Neuronal stem cell (in vitro differentiated cells): ENCODE measurements at places on chromosomes 2 and 18.

DNA sequence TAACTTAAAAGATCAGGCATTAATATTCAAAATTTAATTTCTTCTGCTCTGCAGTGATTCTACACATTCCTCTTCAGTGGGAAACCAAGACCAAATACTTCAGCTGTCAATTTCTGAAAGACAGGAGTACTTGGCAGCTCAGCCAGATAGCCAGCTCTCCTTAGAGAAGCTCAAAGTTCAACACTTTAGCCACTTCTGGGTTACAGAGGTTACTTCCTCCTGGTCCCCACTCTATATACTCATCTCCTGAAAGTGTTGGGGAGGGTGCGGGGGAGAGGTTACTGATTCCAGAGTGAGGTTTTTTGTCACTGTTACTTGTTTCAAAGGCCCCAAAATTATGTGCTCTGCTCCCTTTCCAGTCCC is 4.1 kb downstream of the CYTIP start:
- no peak overlapping the region for H3K4me3 ChIP-seq
- H3K27ac ChIP-seq, result no peak overlapping the region
- H3K27me3 ChIP-seq, result no peaks in the 10 kb centered on the region
- DNase-seq, result no peak
- H3K36me3 ChIP-seq, result no peaks in the 10 kb centered on the region
- no peaks in the 10 kb centered on the region for H3K4me1 ChIP-seq

GRCh38 chr2:96427917-96428316 is 77.2 kb downstream of the NEURL3 start:
- no peaks in the 10 kb centered on the region for H3K36me3 ChIP-seq
- H3K27ac ChIP-seq, result no peak overlapping the region
- H3K4me3 ChIP-seq, result no peak overlapping the region
- DNase-seq, result no peak
- H3K4me1 ChIP-seq, result peaks cover 12% of the 10 kb centered on the region
- H3K27me3 ChIP-seq, result peaks cover 2% of the 10 kb centered on the region

DNA sequence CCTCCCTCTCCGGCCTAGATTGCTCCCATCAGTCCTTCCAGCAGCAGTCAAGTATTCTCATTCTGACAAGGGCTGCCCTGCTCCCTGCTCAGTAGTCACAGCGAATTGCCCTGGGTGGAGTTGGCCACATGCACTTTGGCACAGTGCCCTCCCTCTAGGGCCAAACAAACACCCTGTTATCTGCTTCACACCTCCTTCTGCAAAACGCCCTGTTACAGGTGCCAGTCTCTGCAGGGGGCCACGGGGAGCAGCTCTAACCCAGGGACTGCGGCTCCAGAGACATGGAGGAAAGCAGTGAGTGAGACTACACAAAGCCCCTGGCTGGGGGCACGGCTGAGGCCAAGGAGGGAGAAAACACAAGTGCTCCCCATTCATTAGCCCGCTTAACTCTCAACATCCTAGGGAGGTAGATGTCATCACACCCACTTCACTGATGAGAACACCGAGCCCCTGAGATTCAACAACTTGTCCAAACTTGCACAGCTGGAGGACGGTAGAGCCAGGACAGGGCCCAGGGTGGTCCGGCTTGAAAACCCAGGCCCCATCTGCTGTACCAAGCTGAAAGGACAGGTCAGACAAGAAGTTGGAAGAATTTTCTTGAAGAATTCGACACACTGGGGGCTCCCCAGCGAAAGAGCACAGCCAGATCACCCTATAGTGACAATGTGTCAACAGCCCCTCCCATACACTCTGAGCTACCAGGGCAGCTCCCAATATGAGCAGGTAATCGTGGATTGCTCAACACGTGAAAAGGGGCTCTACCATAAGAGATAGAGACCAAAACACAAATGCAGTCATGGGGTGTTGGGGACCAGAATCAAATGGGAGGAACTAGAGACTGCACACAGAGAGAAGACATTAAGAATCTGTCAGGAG is 8.7 kb upstream of the TFCP2L1 start:
- DNase-seq, result no peak
- peaks cover 19% of the 10 kb centered on the region for H3K27me3 ChIP-seq
- no peak overlapping the region for H3K4me3 ChIP-seq
- H3K4me1 ChIP-seq, result no peaks in the 10 kb centered on the region

DNA sequence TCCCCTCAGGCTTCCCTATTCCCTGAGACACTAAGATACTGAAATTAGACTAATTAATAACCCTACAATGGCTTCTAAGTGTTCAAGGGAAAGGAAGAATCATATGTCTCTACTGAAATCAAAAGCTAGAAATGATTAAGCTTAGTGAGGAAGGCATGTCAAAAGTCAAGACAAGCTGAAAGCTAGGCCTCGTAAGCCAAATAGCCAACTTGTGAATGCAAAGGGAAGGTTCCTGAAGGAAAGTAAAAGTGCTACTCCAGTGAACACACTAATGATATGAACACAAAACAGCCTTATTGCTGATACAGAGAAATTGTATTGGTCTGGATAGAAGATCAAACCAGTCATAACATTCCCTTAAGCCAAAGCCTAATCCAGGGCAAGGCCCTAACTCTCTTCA is 10.0 kb downstream of the ZC3H8 start:
- peaks cover 9% of the 10 kb centered on the region for H3K4me1 ChIP-seq
- no peaks in the 10 kb centered on the region for H3K27me3 ChIP-seq
- H3K4me3 ChIP-seq, result no peak overlapping the region
- no peak for DNase-seq

- no peak for DNase-seq
- no peaks in the 10 kb centered on the region for H3K4me1 ChIP-seq
- H3K27me3 ChIP-seq, result no peaks in the 10 kb centered on the region
These were observed 364.2 kb downstream of the NYAP2 start for GRCh38 chr2:225763711-225764110.

DNA sequence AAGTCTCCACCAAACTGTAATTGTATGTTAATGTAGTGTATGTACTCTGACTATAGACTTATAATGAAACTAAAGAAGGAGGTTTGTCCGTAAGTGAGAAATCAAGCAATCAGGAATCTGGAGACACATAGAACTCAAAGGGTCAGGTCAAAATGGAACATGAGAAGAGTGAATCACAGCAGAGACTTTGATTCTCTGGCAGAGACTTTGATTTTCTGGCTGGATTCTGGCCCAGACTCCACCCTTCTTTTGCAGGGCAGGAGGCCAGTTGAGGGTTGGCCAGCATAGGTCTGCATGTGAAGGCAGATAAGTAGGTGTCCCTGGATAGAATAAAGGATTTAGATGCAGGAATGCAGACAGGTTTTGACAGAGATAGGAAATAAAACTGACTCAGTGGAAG is 11.0 kb upstream of the NCKAP5 start:
- H3K27ac ChIP-seq, result no peak overlapping the region
- H3K4me3 ChIP-seq, result no peak overlapping the region
- DNase-seq, result no peak
- peaks cover 36% of the 10 kb centered on the region for H3K36me3 ChIP-seq
- no peaks in the 10 kb centered on the region for H3K4me1 ChIP-seq

GRCh38 chr18:4058179-4058578 is 396.9 kb downstream of the DLGAP1 start:
- no peak overlapping the region for H3K27ac ChIP-seq
- H3K27me3 ChIP-seq, result no peaks in the 10 kb centered on the region
- DNase-seq, result no peak
- no peak overlapping the region for H3K4me3 ChIP-seq
- H3K36me3 ChIP-seq, result no peaks in the 10 kb centered on the region

GRCh38 chr18:3851159-3851558 is 401.2 kb downstream of the TGIF1 start:
- no peaks in the 10 kb centered on the region for H3K4me1 ChIP-seq
- no peaks in the 10 kb centered on the region for H3K27me3 ChIP-seq
- no peaks in the 10 kb centered on the region for H3K36me3 ChIP-seq
- no peak overlapping the region for H3K4me3 ChIP-seq
- no peak for DNase-seq
- H3K27ac ChIP-seq, result no peak overlapping the region

DNA sequence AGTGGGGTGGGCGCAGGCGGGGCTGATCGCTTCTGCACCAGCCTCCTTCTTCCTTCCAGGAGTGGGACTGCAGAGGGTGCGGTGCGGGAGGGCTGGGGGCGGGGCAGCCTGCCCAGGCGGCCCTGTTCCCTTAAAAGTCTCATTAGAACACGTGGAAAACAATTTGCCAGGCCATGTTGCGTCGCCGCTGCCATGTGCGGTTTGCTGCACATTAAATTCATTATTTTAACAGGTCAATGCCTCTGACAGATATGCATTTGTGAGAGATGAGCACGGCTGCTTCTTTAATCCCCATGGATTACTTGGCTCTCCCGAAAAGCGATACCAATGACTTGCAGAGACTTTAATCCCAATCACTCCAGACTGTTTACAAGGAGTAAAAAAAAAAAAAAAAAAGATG is 139.0 kb downstream of the CELF4 start:
- no peak for DNase-seq
- H3K36me3 ChIP-seq, result no peaks in the 10 kb centered on the region
- H3K4me3 ChIP-seq, result no peak overlapping the region
- no peaks in the 10 kb centered on the region for H3K4me1 ChIP-seq
- no peaks in the 10 kb centered on the region for H3K27me3 ChIP-seq

DNA sequence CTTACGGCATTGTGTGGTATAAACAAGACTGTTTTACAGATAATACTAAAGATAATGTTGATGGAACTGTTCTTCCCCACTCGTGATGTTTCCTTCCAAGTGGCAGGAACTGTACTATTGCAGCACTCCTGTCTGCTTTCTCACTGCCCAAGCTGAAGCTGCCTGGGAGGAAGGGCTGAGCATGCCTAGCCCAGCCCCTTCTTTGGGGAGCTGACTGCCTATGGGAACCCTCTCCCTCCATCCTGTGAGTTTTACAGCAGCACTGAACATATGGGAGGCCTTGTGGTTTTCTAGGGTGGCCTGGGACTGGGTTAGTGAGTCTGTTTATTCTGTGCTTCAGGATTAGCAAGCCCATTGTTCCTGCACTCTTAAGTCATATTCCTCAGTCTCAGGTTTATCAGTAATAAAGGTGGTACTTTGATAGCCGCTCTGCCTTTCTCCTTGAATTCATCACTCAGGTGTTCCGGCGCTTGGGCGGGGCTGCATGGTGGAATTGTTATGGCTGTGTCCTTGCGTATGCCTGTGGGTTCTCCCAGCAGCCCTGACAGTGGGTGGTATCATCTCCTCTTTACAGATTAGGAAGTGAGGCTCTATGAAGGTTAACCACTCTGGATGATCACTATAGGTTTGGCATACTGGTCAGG is 379.7 kb downstream of the PTPRM start:
- no peak for DNase-seq
- no peaks in the 10 kb centered on the region for H3K36me3 ChIP-seq
- H3K27me3 ChIP-seq, result no peaks in the 10 kb centered on the region
- peak overlapping the region; percentile 24 for H3K4me3 ChIP-seq
- no peaks in the 10 kb centered on the region for H3K4me1 ChIP-seq

GRCh38 chr18:41647914-41648313 is 307.1 kb upstream of the PIK3C3 start:
- H3K4me3 ChIP-seq, result no peak overlapping the region
- no peaks in the 10 kb centered on the region for H3K27me3 ChIP-seq
- no peaks in the 10 kb centered on the region for H3K36me3 ChIP-seq
- no peaks in the 10 kb centered on the region for H3K4me1 ChIP-seq
- DNase-seq, result no peak

DNA sequence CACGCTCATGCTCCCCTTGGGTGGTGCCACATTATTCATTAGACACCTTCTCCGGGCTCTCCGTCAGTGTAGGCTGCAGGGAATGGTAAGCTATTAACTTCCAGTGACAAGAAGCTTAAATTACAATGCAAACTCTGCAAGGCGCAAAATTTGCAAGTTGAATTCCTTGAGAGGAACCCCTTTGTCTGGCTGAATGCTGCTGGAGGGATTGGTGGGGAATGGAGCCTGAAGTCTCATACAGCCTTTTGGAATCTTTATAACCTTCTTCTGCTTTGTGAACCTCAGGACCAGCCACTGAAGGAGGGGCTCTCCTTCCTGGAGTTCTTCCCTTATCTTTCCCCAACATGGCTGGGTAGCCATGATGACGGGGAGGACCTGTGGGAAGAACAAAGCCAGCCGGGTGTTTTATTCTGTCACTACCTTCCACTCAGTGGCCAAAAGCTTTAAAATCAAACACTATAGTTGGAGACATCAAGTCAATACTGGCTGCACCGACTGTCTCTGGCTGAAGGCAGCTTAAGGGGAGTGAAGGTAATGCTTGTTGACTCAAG is 220.9 kb upstream of the EPHA4 start:
- no peaks in the 10 kb centered on the region for H3K36me3 ChIP-seq
- no peak overlapping the region for H3K4me3 ChIP-seq
- no peaks in the 10 kb centered on the region for H3K27me3 ChIP-seq
- H3K27ac ChIP-seq, result peak overlapping the region; percentile 64
- peaks cover 9% of the 10 kb centered on the region for H3K4me1 ChIP-seq
- DNase-seq, result peak; percentile 8

DNA sequence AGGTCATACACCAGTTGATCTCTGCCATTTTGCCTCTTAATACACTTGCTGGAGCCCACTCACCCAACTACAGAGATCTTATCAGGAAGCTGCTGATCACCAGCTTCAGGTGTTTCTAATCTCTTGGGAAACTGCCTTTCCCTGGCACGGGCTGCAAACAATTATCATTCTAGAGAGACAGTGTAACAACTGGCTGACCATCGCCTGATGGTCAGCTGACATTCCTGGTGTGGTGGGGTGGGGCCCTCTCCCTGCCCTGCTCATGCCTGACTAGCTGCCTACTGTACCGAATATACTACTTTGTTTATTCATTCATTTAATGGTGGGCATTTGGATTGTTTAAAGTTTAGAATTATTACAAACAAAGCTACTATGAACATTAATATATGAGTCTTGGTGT is 311.5 kb downstream of the CBLN2 start:
- no peaks in the 10 kb centered on the region for H3K27me3 ChIP-seq
- H3K27ac ChIP-seq, result no peak overlapping the region
- DNase-seq, result no peak
- no peak overlapping the region for H3K4me3 ChIP-seq
- peaks cover 3% of the 10 kb centered on the region for H3K4me1 ChIP-seq
- no peaks in the 10 kb centered on the region for H3K36me3 ChIP-seq

DNA sequence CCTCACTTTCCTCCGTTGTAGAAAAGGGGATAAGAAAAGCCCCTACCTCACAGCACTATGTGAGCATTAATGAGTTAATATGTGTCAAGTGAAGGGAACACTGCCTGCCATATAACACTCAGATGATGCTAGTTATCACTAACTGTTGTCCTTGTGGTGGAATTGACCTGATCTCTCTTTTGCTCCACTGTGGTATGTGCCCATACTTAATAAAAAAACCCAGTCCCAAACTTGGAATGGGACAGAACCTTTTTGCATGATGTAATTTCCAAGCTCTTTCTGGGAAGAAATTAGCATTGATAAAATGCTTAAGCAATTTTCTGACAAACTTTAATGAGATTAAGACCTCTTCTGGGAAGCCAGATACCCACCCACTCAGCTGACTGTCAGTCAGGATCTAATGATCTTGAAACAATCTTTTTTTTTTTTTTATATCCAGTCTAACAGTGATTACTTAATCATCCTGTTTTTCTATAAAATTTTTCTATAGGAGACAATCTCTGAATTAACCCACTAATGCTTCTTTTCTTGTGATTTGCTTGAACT is 158.7 kb downstream of the ZBTB7C start:
- H3K4me1 ChIP-seq, result no peaks in the 10 kb centered on the region
- H3K27me3 ChIP-seq, result no peaks in the 10 kb centered on the region
- H3K36me3 ChIP-seq, result no peaks in the 10 kb centered on the region
- H3K4me3 ChIP-seq, result no peak overlapping the region
- no peak overlapping the region for H3K27ac ChIP-seq

- H3K36me3 ChIP-seq, result no peaks in the 10 kb centered on the region
- H3K27me3 ChIP-seq, result no peaks in the 10 kb centered on the region
- DNase-seq, result no peak
These were observed 17.6 kb upstream of the DNER start for GRCh38 chr2:229731916-229732315.
